ENCODE measurements at places on chromosomes 7 and 10. TPM values are rescaled to one million over a fixed set of nuclear protein-coding genes. Genes with fewer than 3 reads are reported as not detected.

DNA sequence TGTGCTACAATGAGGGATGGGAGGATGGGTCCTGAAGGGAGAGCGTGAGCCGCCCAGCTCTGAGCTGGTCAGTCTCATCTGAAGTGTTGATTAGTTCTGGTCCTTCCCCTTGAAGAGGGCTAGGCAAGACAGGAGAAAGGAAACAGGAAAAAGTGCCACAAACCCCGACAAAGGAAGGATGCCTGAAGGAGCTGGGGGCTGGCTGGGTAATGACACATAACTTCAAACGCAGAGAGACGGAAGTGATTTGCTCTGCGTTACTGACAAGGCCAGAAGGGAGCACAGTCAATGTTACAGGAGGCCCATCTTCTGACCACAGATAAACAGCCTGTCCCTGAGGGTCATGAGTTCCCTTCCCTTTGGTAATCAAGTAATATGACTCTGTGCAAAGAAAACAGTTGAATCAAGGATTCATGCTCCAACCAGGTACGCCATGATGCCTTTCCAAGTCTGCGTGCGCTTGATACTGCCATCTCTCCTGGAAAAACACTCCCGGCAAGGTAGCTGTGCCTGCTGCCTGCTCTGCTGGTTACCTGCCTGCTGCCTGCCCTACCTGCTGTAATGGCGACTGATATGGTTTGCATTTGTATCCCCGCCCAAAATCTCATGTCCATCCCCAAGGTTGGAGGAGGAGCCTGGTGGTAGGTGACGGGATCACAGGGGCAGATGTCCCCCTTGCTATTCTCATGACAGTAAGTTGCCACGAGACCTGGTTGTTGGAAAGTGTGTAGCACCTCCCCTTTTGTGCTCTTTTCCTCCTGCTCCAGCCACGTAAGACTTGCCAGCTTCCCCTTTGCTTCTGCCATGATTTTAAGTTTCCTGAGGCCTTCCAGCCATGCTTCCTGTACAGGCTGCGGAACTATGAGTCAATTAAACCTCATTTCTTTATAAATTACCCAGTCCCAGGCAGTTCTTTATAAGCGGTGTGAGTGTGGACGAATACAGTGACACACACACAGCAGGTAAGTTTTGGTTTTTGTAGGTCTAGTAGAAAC lies 57.9 kb downstream of the GRB10 start:
- DNase-seq: no peak

- DNase-seq: no peak
These were observed 235.0 kb downstream of the CCSER2 start for GRCh38 chr10:84563355-84563754.

- DNase-seq: no peak
These were observed 136.6 kb downstream of the LRRC4 start for GRCh38 chr7:127894588-127894987.

DNA sequence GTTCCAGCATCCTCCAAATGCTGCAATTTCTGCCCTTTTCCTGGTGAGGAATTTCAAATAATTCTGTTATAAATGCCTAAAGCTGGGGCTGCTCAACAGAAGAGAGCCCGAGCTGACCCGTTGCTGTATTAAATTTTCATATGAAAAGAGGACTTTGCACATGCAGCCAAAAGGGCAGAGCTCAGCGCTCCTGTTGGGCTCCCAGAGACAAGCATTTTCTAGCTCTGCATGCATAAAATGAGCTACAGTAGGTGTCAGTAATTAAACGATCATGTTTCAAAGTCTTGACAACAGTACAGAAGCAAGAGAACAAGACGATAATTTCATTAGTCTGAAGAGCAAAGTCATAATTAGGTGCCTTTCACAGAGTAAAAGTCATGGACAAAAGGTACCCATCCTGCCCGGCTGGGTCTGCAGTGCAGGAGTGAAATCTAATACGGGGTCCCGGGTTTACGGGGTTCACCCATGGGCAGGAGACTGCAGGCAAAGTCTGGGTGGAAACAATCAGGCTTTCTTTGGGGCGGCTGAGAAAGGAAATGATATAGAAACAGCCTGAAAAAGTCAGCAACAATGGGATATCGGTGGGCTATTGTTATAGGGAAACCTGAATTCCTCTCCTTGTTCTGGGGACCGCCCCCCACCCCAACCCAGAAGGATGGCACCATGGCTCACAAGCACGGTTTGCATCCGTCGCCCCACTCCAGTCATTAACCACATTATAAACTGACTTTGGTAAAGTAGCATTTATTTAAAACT lies 66.0 kb downstream of the EBF3 start:
- DNase-seq: no peak

DNA sequence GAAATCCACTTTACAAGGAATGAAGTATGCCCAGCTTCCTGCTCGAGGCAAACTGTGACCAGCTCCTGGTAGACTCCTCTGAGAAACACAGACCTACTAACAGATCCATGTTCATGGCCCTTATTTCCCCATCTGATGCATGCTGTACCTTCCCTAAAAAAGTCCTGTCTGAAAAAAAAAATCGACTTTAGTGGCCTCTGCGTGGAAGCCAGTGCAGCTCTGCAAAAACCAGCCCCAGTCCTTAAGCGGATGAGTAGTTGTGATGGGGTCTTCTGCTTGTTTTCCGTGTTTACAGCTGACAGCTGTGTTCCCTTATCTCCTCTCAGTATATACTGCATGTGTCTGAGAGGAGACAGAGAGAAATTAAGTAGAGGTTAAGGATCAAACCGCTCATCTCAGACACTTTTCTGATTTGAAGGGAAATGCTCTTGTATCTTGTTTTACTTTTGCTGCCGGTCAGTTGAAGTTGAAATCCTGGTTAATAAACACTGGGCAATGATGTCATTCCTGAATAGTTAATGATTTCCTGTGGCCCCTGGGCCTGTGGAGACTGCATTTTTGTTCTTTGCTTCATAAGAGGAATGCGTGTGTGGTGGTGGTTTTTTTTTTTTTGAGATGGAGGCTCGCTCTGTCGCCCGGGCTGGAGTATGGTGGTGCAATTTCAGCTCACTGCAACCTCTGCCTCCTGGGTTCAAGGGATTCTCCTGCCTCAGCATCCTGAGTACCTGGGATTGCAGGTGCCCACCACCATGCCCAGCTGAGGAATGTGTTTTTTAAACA lies 67.6 kb downstream of the DOCK1 start:
- peak; percentile 60 for DNase-seq

- DNase-seq: no peak
These were observed 90.4 kb downstream of the ITIH5 start for GRCh38 chr10:7576340-7576739.

- no peak for DNase-seq
These were observed 73.5 kb upstream of the CDK6 start for GRCh38 chr7:92909686-92910475.

GRCh38 chr7:20348125-20348807 lies 17.6 kb downstream of the ITGB8 start:
- no peak for DNase-seq

GRCh38 chr10:107025676-107026075 lies 138.8 kb downstream of the SORCS1 start:
- no peak for DNase-seq

GRCh38 chr7:106421181-106421762 lies 136.5 kb upstream of the NAMPT start:
- DNase-seq: no peak

- no peak for DNase-seq
These were observed 57.6 kb downstream of the MKI67 start for GRCh38 chr10:128068398-128069285.

DNA sequence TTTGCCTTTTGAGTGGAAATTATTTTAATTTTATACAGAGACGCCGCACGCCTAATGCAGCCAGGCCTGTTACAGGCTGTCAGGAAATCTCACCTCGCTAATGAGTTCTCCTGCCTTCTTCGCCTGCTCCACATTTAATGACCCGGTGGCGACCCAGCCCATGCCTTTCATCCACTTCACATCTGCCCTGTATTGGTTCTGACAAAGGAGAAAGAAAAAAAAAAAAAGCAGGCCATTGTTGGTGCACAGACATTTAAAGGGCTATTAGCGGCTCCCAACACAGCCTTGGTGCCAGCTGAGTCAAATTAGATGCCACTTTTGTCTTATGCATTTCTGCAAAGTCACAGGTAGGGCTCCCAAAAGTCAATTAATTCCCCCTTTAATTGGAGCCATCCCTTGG lies 43.3 kb downstream of the NRAP start:
- DNase-seq: no peak

- DNase-seq: no peak
These were observed 88.8 kb downstream of the DNMBP start for GRCh38 chr10:99920901-99921300.

DNA sequence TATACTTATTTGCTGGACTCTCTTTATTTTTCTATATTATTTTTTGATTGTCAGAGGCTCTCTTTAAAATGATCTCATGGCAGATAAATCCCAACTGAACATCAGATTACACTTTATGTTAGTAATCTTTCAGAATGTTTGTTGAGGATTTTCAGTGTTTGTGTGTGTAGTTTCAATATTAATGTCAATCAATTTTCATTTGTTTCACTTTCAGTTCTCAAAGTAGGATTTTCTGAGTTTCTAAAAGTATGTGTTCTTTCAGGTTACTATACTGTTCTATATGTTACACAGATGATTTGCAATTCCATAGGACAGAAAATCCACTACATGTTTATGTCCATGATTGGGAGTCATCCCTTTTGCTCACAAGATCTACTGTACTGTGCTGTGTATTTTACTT lies 311.9 kb upstream of the POT1 start:
- DNase-seq: no peak

DNA sequence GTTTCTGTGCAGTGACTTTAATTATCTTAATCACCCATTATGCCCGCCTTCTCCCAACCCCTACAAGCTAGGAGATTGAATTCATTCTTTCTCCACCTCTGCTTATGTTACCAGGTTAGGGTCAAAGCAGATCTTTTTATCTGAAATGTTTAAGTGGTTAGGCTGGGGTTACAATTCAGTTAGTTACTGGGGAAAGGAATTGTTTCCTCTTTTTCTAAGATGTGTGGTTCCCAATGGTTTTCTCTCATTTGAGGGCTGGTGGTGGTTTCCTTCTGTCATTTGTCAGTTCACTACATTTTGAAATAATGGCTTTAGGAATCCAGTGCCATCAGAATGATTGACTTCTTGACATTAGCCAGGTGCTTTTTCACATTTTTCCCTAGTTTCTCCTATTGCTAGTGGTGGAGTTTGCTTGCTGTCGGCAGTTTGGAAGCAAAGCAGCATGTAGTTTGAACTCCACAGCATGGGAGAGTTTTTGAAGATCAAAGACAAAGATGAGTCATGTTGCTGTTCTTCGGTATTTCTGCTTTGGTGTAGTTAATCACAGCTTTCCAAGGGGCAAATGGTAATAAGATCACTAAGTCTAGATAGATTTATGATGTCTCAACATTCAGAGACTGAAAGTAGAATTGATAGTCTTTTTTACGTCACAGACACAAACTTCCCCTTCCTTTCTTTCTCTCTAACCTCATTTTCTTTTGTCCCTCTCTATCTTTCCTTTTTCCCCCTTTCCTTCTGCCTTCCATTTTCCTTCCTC lies 168.2 kb downstream of the SND1 start:
- no peak for DNase-seq

GRCh38 chr7:42236976-42237810 lies at the start of gene GLI3:
TSS of gene GLI3 (minus strand) at chr7:42237209. CDS start at chr7:42223253, 13,956 bp downstream.
- DNase-seq: peak; percentile 88

GRCh38 chr7:113379746-113380145 lies 261.4 kb upstream of the SMIM30 start:
- DNase-seq: no peak

GRCh38 chr10:69878038-69878437 lies 76.3 kb downstream of the COL13A1 start:
- DNase-seq: no peak

DNA sequence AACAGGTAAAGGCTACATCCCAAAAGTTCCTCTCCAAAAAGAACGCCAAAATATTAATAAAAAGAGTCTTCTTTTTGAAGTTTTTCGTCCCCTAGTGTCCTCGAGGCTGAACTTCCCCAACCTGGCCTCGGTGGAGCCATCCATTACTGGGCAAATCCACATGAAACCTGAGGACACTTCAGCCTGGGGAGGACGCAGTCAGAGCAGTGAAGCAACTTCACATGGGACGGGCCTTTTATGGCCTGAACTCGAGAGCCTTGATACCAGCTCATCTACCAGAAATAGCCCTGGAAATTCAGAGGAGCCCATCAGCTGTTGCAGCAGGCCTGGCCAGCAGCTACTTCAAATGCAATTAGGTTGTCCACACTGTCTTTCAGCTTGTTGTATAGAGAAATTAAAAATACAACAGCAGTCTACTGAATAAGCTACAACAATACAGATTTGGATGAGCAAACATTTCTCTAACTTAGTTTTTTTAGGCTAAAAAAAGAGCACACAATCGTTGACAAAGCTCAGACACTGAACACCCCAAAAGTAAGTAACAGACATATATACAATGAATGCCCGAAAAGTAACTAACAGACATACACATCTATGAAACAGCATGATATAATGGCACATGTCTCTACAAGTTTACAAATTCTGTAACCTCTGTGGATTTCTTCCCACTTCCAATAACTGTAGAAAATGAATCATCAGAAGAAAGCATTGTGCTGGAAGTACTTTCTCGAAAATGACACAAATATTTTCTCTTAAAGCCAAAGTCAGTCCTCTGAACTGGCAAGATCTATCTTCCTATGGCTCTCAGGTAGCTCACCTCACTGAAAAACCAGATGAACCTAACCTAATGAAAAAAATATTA lies at the start of gene SVIL:
Gene SVIL (minus strand): TSS at position 208 of the 862 bp plus-strand sequence. CDS start 79,913 bp downstream, outside the sequence.
- DNase-seq: peak; percentile 92

DNA sequence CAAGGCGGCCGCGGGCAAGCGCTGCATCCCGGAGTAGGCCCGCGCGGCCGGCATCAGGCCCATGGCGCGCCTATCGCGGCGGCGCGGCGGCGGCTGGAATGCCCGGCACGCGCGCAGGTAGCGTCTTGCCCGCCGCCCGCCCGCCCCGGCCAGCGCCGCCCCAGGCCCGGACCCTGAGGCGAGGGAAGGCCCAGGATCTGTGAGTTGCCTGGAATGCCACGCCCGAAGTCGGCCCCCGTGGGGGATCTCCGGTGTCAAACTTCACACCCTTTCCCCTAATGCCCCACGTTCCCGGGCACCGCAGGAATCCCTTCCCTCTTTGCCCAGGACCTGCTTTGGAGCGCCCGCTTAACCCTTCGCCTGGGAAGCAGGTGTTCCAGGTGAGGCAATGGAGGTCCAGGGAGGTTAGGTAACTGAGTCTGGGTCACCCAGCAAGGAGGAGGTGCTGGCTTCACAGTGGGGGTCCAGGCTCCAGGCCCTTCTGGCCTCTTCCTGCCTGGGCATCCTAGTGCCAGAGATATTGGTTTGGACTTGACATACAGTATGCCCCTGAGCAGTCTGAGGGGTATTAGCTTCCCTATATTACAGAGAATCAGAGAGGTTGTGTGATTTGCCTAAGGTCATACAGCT lies 138.1 kb downstream of the ARHGAP22 start:
- no peak for DNase-seq

UNCX gene
- total RNA-seq: 0.30 TPM

SRRM3 gene
- 0.43 TPM for total RNA-seq

LYZL1 gene
- not detected for total RNA-seq

GDF2 gene
- not detected for total RNA-seq

GRID1 gene
- total RNA-seq: not detected

GRM3 gene
- total RNA-seq: not detected

CPA4 gene
- 4.8 TPM for total RNA-seq

AP1S1 gene
- 98.3 TPM for total RNA-seq

FOXP2 gene
- 52.7 TPM for total RNA-seq

PRPS1L1 gene
- not detected for total RNA-seq

GRID2IP gene
- total RNA-seq: 0.12 TPM

Measured in SJCRH30 (cell line).